ENCODE measurements at places on chromosomes 1 and 21. TPM values are rescaled to one million over a fixed set of nuclear protein-coding genes. Genes with fewer than 3 reads are reported as not detected.

DNA sequence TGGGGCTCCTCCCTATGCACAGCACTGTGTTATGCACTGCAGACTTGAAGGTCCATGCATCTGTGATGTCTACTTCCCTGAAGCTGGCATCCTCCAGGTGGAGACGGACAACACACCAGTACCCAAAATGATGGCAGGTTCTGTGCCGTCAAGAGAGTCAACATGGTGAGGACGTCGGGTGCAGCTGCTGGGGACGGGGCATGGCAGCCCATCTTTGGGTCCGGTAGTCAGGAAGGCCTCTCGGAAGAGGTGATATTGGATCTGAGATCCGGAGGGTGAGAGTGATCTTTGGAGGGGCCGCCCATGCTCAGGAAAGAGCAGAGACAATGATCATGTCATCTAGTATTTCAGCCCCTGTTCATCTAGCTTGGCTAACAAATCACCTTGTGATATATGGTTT, 104.1 kb downstream of the RIPK4 start:
- DNase-seq, result no peak

DNA sequence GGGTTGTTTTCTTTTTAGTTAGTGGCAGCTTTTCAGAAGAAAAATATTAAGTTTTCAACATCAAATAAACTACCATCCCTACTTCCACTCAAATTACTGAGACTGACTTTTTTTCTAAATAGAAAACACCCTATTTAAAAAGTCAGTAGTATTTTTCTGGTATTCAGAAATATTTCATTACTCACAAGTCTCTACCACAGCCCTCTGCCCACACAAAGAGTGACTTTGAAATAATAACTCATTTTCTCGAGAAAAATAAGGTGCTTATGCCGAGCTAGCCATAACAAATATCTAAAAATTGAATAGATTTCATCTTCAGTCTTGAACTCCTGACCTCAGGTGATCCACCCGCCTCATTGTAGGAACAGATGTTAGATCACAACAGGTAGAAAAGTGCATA, 41.8 kb upstream of the USP25 start:
- DNase-seq, result no peak

DNA sequence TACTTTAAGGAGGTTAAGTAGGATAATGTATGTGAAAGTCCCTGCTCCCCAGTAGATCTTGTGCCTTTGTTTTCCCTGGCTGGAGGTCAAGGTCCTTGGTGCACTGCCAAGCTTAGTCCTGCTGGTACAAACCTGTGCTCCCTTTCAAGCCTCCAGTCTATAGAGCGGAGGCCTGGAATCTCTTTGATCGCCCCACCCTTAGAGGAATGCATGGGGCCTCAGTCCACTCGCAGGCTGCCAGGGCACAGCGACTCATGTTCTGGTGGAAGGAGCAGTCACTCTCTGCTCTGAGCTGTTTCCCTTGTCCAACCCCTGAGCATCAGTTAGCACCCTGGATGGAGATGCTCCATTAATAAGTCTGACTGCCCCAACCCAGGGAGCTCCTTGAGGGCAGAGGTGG, 121.8 kb downstream of the HMGB4 start:
- DNase-seq, result peak; percentile 27

- no peak for DNase-seq
Measured at GRCh38 chr1:45001011-45001481, 10.1 kb downstream of the HECTD3 start.

DNA sequence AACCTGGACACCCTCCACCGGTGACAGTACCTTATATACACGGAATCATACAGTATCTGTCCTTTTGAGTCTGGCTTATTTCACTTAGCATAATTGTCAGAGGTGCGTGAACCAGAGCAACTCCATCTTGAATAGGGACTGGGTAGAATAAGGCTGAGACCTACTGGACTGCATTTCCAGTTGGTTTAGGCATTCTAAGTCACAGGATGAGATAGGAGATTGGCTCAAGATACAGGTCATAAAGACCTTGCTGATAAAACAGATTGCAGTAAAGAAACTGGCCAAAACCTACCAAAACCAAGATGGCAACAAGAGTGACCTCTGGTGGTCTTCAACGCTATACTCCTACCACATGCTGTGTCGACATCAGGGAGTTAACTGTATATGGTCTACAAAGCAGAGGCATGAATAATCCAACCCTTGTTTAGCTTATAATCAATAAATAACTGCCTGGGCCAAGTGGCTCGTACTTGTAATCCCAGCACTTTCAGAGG, 1.4 kb upstream of the FDPS start:
- no peak for DNase-seq

GRCh38 chr1:155463865-155464650, 98.5 kb downstream of the ASH1L start:
- DNase-seq, result no peak

DNA sequence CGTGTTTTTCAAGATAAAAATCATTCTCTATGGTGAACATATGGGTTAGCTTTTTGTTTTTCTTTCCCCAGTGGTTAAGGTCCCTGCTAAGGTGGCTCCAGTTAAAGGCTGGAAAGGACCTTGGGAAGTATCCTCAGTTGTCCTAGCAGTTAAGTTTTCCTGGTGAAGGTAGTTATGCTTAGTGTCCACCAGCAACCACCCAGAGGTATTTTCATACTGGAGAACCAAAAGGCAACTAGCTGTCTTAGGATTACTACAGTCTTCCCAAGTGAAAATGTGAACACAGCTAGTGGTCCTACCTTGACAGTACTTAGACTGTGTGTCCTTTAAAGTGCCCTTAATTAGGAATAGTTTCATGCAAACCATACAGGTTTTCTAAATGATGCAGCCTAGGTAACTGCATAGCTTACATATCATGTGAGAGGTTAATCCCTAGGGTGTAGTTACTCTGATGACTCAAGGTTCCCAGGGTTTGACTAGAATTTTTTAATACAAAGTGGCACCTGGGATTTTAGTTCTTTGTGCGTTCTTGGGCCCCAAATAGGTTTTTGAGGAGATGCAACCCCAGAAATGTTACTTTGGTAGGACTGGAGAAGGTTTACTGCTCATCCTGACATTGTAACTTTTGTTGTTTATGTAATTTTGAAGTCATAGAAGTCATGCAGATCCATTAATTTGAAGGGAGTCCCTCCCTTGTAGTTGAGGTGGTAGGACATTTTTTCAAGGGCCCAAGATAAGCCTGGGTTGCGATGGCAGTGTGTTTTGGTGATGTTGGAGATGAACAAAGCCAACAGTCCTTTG, 36.5 kb downstream of the YY1AP1 start:
- DNase-seq, result no peak

- no peak for DNase-seq
Measured at GRCh38 chr1:53266038-53266437, 27.7 kb upstream of the MAGOH start.

- no peak for DNase-seq
Measured at GRCh38 chr1:106705971-106706370, 350.5 kb upstream of the PRMT6 start.

DNA sequence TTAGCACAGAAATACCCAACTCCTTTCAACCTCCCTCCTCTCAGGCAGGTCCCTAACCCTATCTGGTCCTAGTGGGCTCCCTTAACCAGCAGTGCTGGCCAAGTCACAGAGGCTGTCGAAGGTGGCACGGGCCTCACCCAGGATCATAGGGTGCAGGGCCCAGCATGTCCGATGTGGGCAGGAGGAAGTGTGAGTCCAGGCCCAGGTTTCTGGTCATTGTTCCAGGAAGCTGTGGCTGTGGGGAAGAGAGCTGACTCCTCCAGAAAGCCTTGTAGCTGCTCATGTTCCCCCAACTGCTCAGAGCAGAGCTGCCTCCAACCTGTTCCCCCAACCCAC, 2.4 kb downstream of the CCDC17 start:
- DNase-seq, result peak; percentile 22

GRCh38 chr1:110130113-110130591, 17.9 kb downstream of the UBL4B start:
- DNase-seq, result peak; percentile 45

The SAMSN1 gene
- 0.64 TPM for total RNA-seq

The MCOLN2 gene
- not detected for total RNA-seq

The TMCC2 gene
- 2.4 TPM for total RNA-seq
